ENCODE measurements at places on chromosomes 5 and 9.

GRCh38 chr5:135934939-135935338 is 19.8 kb downstream of the LECT2 start:
- no peak for DNase-seq

GRCh38 chr5:37187465-37187977 is 61.7 kb downstream of the CPLANE1 start:
- DNase-seq: no peak

DNA sequence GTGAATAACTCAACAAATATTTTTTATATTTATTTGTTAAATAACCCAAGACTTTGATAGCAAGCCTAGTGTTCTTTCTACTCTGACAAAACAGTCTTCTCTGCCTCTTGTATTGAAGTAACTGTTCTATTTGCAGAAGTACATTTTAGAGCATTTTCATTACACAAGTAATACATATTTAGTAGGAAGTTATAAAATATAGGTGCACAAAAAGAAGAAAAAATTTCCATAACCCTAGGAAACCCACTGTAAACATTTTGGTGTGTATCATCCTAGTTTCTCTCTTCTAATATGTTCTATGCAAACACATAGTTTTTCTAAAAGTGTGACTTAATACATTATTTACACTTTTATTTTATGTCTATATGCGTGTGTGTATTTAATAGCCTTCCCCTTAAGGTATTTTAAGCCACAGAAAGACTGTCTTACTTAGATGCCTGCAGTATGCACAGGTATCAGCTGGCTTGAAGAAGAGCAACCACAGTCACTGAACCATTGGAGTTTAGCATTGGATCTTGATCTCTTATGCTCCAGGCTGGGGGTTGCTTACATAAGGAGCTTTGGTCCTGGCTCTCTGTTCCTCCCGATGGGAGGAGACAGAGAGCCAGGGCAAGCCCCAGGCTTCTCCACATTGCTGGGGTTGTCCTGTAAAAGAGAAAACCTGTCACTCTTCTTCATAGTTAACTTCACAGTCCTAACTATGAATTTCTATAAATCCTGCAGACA is 3.8 kb downstream of the SELENOP start:
- no peak for DNase-seq

GRCh38 chr5:34685485-34686165 is 29.5 kb downstream of the RAI14 start:
- DNase-seq: peak; percentile 6

DNA sequence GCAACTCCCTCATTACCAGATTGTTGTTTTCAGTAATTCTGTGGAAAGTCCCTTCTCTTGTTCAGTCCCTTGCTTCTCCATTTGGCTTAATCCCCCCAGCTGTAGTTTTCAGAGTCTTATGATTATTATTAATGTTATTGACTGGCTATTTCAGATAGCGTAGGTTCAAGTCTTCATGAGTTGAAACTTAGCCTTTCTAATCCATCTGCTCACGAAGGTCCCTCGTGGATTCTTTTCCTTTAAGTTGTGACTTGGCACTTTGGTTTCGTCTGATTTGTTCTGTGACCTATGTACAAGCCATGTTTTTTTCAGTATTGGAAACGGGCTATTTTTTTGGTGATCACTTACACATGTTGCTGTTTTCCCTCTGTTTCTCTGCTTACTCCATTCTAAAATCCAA is 260.3 kb downstream of the TMEM167A start:
- no peak for DNase-seq

GRCh38 chr9:93702261-93702660 is 125.9 kb downstream of the PHF2 start:
- no peak for DNase-seq

DNA sequence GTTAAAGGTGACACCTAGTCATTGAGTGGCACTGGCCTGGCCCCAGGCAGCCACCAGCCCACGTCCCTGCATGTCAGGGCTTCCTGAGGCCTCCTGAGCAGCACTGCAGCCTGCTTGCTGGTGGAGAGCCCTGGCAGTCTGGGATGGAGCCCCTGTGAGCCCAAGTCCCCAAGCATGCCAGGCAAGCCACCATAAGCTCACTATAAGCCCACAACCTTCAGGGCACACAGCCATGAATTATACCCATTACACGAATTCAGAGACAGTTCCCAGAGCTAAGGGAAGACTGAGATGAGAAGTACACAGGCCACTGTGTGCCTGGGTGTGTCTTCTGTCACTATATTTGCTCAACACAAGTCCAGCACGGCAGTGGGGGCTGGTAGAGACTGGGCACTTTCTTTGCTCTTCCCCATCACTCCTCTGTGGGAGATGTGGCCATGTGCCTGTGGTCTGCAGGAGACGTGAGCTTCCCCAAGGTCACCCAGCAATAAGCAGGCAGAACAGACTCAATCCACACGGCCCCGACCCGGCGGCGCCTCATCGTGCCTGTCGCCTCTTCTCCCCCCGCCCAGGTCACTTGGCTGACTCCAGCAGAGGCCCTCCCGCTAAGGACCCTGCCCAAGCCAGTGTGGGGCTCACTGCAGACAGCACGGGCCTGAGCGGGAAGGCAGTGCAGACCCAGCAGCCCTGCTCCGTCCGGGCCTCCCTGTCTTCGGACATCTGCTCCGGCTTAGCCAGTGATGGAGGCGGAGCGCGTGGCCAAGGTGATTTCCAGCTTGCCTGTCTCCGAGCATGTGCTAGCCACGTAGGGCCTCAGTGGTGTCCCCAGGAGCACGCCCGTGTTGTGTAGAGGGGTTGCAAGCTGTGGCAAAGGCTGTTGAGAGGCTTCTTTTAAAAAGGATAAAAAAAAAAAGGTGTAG is 114.8 kb downstream of the WNK2 start:
- DNase-seq: no peak

GRCh38 chr5:27129926-27130325 is 91.5 kb upstream of the CDH9 start:
- DNase-seq: no peak

GRCh38 chr5:123868267-123868666 is 356.3 kb downstream of the CSNK1G3 start:
- no peak for DNase-seq

All from SW 1271 (cell line).